ENCODE measurements at places on chromosomes 1 and 21.

GRCh38 chr1:154840269-154841176 lies 29.6 kb downstream of the KCNN3 start:
- DNase-seq = no peak

DNA sequence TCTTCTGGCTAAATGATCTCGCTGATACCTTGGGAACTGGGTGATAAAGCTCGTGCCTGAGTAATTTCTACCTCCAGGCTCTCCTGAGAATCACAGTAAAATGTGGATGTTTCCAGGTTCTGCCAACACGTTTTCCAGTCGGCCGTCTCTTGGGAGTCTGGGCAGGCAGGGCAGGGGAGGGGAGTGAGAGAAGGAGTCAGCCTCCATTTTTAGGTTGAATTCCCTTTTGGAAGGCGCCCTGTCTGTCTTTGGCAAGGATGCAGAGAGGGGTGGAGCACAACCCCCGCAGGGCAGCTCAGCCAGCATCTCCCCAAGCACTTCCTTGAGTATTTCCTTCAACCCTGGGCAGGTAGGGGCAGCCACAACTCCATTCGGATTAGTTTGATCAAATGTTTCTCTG lies 15.5 kb upstream of the ACTRT2 start:
- no peak for DNase-seq

GRCh38 chr1:50422675-50422945 lies 633 bp downstream of the DMRTA2 start:
- no peak for DNase-seq

DNA sequence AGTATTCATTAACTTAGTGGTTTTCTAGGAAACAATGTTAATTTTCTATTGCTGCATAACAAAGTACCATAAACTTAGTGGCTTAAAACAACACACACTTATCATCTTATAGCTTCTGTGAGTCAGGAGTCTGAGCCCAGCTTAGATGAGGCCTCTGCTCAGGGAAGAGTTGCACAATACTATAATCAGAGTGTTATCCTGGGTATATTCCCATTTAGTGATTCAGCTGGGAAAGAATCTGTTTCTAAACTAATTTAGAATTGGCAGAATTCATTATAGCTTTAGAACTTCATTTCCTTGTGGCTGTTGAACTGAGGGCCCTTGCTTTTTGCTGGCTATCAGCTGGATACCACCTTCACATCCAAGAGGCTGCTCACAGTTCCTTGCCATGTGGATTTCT lies 515.5 kb downstream of the BRINP3 start:
- no peak for DNase-seq

DNA sequence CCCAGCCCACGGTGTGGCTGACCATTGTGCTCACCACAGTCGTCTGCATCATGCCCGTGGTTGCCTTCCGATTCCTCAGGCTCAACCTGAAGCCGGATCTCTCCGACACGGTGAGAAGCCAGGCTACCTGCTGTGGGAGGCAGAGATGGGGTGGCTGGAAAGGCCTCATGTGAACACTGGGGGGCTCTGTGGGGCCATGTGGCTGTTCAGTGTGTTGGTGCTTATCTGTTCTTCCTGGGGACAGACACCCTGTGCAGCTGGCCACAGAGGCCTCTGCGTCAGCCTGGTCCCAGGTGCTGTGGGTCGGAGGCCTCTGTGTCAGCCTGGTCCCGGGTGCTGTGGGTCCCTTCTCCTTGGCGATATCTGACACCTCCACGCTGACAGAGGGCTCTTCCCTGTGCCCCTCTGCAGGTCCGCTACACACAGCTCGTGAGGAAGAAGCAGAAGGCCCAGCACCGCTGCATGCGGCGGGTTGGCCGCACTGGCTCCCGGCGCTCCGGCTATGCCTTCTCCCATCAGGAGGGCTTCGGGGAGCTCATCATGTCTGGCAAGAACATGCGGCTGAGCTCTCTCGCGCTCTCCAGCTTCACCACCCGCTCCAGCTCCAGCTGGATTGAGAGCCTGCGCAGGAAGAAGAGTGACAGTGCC lies 23.2 kb downstream of the ATP8B2 start:
- no peak for DNase-seq

DNA sequence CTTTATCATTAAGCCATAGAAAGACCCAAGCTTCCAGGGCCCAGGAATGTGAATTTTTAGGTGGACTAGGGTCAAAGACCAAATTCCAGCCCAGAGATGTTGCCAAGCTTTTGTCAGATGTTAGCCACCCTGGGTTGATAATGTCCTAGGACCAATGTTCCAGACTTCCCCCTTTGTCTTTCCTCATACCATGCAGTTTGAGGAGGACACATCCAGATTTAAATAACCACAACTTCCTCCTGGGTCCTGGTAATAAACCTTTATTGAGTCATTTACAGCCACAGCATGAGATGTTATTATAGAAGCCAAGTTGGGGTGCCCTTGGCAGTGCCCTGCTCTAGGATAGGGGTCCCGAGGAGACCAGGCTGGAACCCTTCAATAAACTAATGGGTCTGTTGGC lies 5.9 kb downstream of the TNR start:
- DNase-seq = no peak

- DNase-seq = no peak
These were observed 22.7 kb downstream of the RIT1 start for GRCh38 chr1:155888481-155888880.

- no peak for DNase-seq
These were observed 2.1 kb upstream of the PM20D1 start for GRCh38 chr1:205851993-205852392.

DNA sequence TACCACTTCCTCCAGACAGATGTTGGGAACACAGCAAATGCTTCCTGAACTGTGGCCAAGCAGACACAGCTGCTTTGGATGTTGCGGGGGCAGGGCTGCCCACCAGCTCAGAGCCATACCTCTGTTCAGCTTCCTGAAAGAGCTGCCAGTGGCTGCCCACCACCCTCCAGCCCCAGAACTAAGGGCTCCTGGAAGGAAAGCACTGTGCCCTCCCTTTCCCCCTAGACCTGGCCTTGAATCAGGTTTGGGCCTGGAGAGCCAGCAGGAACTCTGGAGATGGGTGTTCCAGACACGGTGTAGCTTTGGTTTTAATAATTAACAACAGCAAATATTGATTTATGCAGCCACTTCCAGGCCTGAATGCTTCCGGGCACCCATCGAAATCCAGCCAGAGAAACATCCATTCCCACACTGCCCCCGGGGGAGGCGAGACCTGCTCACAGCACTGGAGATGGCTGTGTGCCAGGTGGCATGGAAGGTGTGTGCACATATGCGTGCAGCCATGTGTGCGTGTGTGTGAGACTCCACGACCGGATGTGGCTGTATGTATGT lies 45.7 kb downstream of the RAP1GAP start:
- DNase-seq = no peak

GRCh38 chr1:197008861-197009260 lies 31.5 kb downstream of the CFHR5 start:
- no peak for DNase-seq

DNA sequence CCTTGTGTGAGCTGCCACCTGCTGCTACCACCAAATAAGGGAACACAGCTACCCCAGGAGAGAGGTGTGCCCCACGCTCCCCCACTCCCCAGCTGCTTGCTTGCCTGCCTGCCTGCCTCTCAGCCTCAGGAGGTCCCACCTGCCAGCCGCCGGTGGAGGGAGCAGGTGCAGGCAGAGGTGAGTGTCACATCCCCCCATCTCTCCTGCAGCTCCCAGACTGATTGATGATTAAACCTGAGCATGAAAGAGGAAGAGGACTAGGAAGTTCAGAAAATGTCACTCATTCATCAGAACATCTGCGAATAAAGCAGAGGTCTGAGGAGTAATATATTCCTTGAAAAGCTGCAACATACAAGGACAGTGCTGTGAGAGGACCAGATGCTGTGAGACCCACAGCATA lies 58.6 kb upstream of the HIVEP3 start:
- no peak for DNase-seq

GRCh38 chr1:119220991-119221390 lies 80.5 kb upstream of the WARS2 start:
- no peak for DNase-seq

DNA sequence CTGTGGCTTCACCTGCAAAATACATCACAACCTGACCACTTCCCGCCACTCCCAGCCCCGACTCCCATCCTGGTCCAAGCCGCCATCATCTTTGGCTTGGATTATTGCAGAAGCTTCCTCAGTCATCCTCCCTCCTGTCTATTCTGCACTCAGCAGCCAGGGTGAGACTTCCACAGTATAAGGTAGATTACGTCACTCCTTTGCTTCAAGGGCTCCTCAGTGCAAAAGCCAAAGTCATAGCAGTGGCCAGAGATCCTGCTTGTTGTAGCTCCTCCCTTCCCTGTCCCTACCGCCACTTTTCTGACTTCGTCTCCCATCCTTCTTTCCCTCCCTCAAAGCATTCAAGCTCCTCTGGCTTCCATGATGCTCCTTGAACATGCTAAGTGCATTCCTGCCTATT lies 152.8 kb downstream of the GRIK3 start:
- no peak for DNase-seq

DNA sequence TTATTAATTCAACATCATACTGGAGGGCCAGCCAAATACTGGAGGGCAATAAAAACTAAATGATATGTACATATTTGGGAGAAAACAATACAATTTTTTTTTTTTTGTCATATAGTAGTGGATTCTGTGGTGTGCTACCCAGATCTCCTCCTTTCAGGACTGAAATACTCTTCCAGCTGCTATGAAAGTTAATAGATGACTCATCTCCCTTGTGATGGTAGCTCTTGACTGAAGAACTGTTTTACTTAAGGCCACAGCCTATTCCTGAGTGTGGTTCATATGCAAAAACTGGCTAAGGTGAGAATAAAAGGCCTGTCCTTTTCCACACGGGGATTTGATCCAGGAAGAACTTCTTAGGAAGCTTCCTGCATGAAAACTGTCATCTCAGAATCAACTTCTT lies 307.9 kb downstream of the HLX start:
- no peak for DNase-seq

GRCh38 chr1:232628335-232629249 lies 1.3 kb downstream of the SIPA1L2 start:
- no peak for DNase-seq

- DNase-seq = no peak
These were observed 1784.5 kb downstream of the MRPL39 start for GRCh38 chr21:23822760-23823159.

DNA sequence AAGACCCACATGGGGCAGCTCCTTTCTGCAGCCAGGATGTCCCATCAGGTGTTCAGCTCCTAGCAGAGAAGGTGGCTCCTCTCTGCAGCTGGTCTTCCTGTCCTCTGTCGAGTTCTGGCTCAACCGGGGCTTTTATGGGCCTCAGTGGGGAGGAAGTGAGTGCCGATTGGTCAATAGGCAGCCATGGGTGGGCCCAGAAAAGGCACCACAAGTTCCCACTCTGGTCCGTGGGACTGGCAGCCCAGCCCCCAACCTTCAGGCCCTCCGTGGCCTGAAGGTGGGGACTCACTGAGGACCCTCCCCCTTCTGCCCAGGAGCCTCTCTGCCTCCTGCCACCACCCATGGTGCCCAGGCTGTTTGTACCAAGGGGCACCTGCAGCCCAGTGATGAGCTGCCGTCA lies 161.7 kb upstream of the DUSP10 start:
- DNase-seq = no peak

GRCh38 chr1:16080422-16081150 lies 7.1 kb upstream of the FAM131C start:
- no peak for DNase-seq

All from activated CD4-positive, CD25-positive, alpha-beta regulatory T cell (primary cell).